ENCODE measurements at places on chromosomes 16 and 17.

DNA sequence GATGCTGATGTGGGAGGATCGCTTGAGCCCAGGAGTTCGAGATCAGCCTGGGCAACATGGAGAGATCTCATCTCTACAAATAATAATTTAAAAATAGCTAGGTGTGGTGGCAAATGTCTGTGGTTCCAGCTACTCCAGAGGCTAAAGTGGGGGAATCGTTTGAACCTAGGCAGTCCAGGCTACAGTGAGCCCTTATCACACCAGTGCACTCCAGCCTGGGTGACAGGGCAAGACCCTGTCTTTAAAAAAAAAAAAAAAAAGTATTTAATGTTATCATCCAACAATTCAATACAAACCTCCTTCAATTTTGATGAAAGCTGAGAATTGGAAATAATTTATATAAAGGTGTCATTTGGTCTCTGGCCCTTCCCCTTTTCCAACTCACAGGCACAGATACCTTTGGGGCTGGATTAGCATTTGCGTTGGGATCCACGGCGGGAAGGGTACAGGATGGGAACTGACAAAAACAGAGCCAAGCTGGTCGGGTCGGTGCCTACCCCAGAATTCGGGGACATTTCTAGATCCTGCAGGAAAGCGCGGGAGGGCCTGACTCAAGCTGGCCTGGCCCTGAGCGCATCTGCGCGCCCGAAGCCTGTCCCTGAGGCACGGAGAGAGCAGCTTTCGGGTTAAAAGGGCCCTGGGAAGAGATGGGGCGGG, 860 bp upstream of the DCAF7 start:
- DNase-seq = no peak

GRCh38 chr17:71942626-71943025, 178.2 kb upstream of the SOX9 start:
- DNase-seq = no peak

- no peak for DNase-seq
Measured at GRCh38 chr17:47937941-47938340, 3.4 kb upstream of the PNPO start.

DNA sequence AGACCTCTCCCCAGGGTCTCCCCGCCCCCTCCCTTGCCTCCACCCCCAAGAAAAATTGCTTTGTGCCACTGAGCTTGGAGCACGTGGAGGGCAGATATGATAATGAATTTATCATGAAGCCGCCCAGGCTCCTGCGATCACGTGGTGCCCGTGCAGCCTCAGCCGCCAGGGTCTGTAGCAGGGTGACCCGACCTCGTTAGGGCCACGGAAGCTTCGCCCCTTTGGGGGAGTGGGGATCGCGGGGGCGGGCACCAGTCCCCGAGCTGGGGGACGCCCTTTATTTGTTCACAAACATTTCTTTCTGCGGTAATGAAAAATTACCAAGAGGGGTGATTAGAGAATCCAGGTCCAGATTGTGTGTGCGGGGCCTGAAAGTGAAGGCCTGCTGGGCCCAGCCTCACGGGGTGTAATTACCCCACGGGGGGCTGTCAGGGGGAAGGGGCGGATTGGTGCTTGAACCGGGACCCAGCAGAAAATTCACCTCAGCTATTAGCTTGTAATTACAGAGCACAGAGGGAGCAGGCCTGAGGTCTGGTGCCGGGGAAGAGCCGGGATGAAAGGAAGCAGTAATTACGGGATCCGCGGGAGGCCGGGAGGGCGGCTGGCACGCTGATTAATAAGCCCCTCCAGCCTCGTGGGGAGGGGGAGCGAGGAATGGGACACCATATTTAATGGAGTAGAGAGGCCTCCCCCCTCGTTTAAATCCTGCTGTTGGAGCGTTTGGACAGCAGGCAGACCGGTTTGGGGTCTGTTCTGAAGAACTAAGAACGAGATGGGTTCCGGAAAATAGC, 13.3 kb downstream of the GSE1 start:
- DNase-seq = no peak

DNA sequence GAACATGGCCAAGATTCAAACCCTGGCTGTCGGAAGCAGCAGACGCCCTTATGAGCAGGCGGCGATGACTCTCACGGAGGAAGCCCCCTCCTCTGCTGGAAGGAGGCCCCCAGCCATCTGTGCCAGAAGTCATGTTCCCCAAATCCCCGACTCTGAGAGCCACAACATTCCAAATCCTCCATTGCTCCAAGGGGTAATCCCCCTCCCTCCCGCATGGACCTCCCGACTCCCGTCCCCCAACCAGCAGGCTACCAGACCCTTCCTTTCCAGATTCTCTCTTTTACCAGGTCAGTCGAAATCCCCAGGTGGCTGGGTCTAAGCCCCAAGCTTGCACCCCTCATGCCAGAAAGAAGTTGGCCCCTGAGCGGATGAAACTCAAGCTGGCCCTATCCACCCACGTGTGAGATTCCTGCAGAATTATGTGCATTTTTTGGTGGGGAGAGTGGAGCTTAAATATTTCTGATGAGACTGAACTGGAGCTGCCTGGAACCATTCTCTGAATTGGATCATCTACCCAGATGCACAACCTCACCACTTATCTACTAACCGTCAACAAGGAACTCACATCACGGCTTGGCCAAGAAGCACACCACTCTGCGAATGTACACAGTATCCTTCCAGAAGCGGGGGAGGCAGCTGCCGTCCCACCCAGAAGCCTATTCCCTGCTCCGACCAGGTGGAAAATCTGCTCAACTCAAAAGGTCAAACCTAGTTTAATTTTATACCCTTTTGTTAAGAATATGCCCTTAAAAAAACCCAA, 283.5 kb downstream of the C16orf95 start:
- DNase-seq = no peak

GRCh38 chr16:79360267-79360666, 240.3 kb downstream of the MAF start:
- no peak for DNase-seq

DNA sequence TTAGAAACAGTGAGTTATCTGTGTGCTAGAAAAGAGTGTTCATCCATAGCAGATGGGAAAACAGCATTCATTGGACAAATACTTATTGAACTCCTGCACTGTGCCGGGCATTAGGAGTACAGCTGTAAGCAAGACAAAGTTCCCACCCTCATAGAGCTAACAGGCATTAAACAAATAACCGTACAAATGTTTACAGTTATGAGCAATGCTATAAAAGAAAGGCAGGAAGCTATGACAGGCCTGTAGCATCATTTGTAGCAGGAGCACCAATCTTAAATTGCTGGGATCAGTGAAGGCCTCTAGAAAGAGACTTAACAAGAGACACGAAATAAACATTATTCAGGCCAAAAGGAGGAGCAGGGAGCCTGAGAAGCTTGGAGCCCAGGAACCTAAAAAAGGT, 15.6 kb downstream of the SDR42E1 start:
- no peak for DNase-seq

DNA sequence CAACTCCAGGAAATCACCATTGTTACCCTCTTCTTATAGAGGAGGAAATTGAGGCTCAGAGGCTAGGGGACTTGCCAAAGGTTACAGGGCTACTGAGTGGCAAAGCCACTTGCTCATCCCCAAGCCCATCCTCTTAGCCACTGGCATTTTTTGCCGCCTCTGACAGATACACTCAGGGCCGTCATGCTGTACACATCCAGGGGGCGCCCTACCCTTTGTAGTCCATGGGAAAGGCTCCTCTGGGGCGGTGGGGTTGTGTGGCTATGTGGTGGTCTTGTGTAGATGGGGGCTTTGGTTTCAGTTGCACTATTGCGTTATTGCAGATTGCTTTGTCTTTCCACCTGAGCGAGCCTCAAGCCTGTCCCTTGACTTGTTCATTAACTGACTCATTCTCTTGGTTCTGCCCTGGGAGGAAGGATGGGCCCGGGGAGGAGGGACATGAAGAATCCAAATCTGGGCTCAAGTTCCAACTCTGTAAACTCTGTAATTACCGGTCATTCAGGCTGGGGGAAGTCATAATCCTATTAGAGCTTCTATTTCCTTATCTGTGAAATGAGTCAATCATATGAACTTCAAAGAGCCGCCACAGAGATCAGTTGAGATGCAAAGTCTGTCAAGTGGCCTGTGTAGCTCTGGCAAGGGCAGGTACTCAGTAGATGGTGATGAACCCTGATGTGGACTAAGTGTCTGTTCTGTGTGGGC, 2.8 kb downstream of the NOS2 start:
- no peak for DNase-seq

DNA sequence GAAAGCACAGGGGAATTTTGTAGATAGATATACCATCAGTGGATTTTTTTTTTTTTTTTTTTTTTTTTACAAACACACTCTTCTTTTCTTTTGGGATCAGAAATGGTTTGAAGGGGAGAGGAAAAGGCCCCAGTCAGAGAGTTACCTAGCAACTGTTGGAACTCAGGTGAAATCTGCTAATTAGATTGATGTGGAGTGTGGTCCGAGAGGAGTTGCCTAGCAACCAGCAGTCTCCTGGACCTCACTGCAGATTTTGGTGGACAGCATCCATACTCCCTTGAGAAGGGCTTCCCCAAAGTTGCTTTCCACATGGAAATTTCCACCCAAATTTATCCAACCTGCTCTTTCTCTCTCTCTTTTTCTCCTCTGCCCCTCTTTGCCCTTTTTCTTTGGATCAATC, 165.4 kb downstream of the UTP18 start:
- no peak for DNase-seq

- DNase-seq = no peak
Measured at GRCh38 chr16:10637337-10638037, 57.1 kb upstream of the EMP2 start.

DNA sequence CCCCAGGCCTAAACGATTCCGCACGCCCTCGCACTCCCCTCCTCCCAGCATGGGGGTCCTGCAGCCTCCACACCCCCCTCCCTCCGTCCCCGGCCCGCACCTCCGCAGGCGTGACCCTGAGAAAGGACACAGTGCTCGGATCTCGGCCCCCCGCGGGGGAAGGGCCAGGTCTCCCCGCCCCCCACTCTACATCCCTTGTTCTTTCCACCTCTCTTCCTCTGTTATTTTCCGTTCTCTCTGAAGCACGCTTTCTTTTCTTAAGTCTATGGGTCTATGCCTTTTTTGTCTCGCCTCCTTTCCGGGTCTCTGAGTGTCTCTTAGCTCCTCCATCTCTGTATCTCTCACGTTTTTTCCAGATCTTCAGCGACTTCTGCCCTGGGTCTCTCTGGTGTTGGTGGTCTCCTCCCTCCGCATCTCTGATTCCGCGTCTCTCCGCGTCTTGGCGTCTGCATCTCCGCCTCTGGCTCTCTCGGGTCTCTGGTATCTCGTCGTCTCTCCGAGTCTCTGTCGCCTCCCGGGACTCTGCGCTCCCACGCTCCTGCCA, 2.1 kb upstream of the HES7 start:
- no peak for DNase-seq

GRCh38 chr17:27506348-27507218, 50.3 kb downstream of the KSR1 start:
- no peak for DNase-seq

- DNase-seq = no peak
Measured at GRCh38 chr16:53689636-53690035, 14.0 kb downstream of the RPGRIP1L start.

GRCh38 chr17:57234739-57235092, 21.6 kb upstream of the MSI2 start:
- DNase-seq = no peak
